Dorsolateral prefrontal cortex (tissue), 122 donors: ENCODE measurements at places on chromosomes 11 and 22.

- peak; percentile 77 for DNase-seq
Measured at GRCh38 chr22:43945632-43946383, 9.4 kb upstream of the SAMM50 start.

DNA sequence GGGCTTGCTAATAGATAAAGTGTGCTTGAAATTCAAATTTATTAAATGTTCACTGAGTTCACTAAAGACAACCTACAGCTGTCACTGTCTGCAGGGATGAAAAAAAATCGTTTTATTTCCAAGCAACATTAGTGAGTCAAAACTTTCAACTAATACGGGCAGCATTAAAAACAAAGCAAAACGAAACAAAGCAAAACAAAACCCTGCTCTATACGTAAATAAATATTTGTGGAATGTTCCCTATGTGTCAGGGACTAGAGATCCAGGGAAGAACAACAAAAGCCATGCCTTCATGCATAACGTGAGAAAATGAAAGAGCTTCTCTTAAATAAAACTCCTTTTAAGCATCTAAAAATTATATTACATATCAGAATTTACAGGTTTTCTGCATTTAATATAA lies 553 bp downstream of the NAALAD2 start:
- no peak for DNase-seq

GRCh38 chr11:78203184-78203583 lies 14.5 kb downstream of the USP35 start:
- no peak for DNase-seq

- no peak for DNase-seq
Measured at GRCh38 chr11:108858622-108859021, 193.8 kb downstream of the DDX10 start.

GRCh38 chr11:126337126-126337473 lies 18.4 kb upstream of the ST3GAL4 start:
- peak; percentile 19 for DNase-seq

DNA sequence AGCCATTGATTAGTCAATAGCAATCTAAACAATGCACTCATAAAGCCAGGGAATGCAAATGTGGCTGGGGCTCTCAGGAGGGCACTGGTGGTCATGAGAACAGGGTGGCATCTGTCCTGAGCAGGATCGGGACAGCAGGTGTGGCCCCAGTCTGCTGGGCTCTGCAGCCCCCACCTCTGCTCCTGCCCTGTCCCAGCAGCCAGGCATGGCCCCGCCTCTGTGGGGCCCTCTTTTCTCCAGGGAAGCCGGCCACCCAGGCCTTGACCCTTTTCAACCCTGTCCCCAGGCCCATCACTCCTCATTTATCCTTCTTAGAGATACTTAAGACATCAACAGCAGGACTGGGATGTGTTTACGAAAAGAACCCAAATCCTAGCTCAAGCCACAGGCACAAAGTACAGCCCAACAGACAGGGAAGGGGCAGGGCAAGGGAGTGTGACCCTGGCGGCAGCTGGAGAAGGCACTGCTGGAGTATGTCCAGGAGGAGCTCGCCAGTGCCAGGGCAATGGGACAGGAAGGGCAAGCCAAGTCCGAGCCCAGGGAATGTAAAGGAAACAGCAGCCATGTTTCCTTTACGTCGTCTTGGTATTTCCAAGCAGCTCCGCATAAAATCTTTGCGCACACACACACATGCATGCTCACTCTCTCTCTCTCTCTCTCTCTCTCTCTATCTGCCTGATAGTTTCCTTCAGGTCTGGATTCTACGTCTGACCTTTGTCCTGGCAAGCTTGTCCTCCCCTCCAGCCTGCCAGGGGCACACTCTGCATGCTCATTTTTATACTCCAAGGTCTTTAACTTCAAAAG lies 59.9 kb downstream of the DGCR2 start:
- DNase-seq: no peak

- DNase-seq: no peak
Measured at GRCh38 chr11:20620988-20621387, 21.6 kb downstream of the SLC6A5 start.

DNA sequence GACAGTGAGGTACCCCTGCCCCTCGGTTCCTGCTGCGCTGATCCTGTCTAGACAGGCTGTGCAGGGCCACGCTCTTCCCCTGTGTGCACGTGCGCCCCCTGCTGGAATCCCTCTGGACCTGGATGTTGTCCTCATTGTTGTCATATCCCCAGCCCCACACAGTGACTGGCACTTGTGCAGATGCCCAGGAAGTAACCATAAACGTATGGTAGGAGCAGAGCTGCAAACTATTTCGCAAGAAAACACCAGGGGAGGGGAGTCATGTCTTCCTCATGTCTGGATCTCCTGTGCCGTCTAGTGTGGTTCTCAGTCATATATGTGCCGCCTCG lies 114.7 kb downstream of the CRYBB2 start:
- DNase-seq: peak; percentile 50

- DNase-seq: no peak
Measured at GRCh38 chr11:92050305-92050704, 174.3 kb upstream of the FAT3 start.

DNA sequence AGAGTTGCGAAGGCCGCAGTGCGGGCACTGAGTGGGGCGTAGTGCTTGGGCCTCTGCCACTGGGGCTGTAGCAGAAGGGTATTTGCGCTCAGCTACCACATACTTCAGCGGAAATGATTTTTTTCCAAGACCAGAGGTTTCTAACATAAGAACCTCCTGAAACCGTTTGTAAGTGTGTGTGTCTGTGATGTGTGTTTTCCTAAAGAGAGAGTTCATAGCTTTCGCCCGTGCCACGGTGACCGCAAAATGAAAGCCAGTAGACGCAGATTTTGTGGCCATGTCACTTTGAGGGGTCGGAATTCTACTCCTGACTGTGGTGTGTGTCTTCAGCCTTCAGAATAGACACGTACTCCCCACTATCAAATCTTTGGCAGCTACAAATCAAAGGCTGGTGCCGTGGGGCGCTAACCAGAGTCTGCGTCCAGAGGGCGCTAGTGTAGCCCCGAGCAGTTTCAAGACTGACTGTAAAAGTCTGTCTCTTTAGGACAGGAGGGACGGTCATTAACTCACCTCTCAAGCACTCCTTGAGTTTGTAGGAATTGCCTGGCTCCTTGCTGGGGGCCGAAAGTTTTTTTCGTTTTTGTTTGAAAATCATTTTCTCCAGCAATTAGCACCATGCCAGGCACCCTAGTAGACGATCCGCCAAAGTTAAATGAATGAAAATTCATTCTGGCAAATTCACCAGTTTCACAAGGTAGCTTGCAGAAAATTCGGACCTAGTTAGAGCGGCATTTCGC lies 2.5 kb upstream of the CALCA start:
- DNase-seq: no peak

GRCh38 chr22:17797721-17798559 lies 23.7 kb upstream of the BID start:
- DNase-seq: no peak

DNA sequence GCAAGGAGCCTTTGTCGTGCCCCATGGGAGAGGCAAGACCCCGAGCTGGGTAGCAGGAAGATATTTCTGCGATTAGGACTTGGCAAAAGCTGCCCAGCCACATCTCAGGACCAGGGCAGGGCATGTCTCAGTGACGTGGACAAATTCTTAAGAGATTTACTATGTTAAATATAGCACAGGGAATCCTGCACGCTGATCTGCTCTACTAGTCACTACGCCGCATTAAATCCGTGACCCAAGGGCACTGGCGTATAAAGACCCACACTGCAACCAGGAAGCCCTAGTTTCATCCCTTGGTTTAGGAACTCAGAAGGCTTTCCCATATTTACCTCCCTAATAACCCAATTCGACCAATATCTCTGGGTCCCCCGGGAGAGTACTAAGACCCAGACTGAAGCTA lies 35.1 kb downstream of the AP1B1 start:
- DNase-seq: no peak

GRCh38 chr11:120168960-120169681 lies 31.2 kb upstream of the TRIM29 start:
- peak; percentile 67 for DNase-seq
